Stimulated activated CD4-positive, alpha-beta T cell treated with anti-CD3 and anti-CD28 coated beads, Interleukin-2, amount 100 ng/mL, for 24 hours (primary cell): ENCODE measurements at places on chromosomes 1 and 21.

GRCh38 chr1:184854496-184855140 lies 100.0 kb upstream of the EDEM3 start:
- DNase-seq = no peak

DNA sequence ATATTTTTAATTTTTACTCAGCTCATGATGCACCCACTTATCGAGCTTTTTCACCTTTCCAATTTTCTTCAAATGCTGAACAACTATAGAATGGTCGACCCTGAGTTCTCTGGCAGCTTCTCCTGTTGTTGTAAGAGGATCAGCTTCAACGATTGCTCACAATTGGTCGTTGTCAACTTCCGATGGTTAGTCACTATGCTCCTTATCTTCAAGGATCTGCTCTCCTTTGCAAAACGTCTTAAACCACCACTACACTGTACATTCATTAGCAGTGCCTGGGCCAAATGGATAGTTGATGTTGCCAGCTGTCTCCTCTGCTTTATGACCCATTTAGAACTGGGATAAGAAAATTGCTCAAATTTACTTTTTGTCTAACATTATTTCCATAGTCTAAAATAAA lies 385.9 kb upstream of the LYPLAL1 start:
- DNase-seq = no peak

GRCh38 chr1:174190691-174191199 lies 31.4 kb downstream of the RABGAP1L start:
- no peak for DNase-seq

GRCh38 chr1:49306507-49307070 lies 529.9 kb upstream of the BEND5 start:
- no peak for DNase-seq
